ENCODE measurements at places on chromosomes 1 and 21.

- no peak for DNase-seq
Measured at GRCh38 chr1:55993646-55994318, 585.6 kb downstream of the PLPP3 start.

- DNase-seq, result no peak
Measured at GRCh38 chr1:36465731-36466369, 1.7 kb upstream of the MRPS15 start.

DNA sequence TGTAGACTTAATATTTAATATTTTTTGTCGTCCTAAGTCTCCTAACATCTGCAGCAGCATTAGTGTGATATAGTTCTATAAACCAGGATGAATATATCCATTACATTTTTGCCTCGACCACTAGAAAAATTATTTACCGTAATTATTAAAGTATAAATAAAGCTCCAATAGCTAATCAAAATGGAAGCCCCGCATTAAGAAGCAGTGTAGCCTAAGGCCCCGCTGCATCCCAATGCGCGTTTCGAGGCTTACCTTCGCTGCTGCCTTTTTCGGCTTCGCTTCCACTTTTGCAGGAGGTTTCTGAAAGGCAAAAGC, 891 bp downstream of the HMGN1 start:
- no peak for DNase-seq

GRCh38 chr1:18204575-18204974, 97.0 kb downstream of the IGSF21 start:
- DNase-seq, result no peak

DNA sequence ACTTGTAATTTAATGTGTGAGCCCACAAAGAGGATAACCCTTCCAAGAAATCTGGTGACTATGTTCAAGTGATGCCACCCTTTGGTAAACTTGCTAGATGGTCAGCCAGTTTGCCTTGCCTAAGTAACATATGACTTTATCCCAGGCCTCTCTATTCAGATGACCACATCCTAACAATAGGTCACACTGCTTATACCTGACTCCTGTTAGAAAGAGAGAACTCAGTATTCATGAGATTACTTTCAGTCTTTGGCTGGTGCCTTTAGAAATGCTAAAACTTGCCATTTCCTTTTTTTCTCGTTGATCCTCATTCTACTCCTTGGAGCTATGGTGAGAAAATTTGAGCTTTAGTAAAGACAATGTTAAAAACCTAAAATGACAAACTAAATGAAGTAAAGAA, 28.5 kb upstream of the SERBP1 start:
- DNase-seq, result no peak

- no peak for DNase-seq
Measured at GRCh38 chr1:173176246-173176645, 30.9 kb downstream of the TNFSF4 start.

Data from HTR-8/SVneo (cell line).